ENCODE measurements at places on chromosomes 6 and 20.

GRCh38 chr20:37360391-37361115 lies 14.6 kb downstream of the SRC start:
- DNase-seq: no peak

- no peak for DNase-seq
These were observed 253.4 kb downstream of the EPHA7 start for GRCh38 chr6:93165850-93166430.

DNA sequence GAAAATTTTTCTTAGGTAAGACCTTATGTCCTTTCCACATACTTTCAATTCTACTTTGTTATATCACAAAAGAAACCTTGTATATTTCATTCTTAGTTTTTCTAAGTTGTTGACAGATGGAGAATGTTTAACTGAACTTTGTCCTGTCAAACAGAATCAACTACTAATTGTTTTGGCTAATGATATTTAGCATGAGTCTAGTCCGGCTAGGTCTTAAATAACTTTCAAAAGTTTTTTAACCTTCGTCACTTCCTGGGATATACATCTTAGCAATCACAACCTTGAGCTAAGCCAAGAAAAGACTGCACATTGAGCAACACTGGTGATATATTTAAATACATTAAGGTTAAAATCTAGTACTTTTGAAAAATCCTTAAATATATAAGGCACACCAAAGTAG lies 62.9 kb upstream of the RUNX2 start:
- DNase-seq: no peak

DNA sequence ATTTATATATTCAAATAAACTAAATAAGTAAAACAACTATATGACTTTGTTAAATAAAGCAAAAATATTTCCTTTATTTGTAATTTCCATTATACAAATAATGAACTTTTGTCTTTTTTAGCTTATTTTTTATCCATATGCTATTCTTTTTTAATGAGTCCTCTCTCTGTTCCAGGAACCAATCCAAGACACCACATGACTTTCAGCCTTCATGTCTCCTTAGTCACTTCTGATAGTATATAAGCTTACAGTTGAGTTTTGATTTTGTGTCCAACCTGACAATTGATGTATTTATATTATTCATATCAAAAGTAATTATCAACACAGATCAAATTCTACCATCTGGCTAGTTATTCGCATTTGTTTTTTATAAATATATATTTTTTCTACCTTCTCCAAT lies 582.3 kb upstream of the GJE1 start:
- DNase-seq: no peak

GRCh38 chr6:57072108-57072507 lies 17.9 kb upstream of the ZNF451 start:
- DNase-seq: no peak

DNA sequence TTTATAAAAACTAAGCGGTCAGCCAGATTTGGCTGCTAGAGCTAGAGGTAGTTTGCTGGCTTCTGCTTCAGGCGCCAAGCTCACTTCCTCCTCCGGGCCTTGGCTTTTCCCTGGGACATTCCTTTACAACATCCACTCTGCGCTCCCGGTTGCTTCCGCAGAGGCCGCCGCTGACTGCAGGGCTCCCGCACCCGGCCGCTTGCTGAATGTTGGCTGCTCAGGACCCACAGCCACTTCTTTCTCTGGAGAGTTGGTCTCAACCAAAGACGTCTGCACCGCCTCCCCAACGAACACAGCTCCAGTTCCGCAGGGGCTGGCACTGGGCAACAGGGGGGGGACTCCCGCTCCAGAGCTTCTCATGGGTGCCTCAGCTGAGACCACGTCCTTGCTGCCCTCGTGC lies 282.8 kb downstream of the TFAP2C start:
- no peak for DNase-seq

DNA sequence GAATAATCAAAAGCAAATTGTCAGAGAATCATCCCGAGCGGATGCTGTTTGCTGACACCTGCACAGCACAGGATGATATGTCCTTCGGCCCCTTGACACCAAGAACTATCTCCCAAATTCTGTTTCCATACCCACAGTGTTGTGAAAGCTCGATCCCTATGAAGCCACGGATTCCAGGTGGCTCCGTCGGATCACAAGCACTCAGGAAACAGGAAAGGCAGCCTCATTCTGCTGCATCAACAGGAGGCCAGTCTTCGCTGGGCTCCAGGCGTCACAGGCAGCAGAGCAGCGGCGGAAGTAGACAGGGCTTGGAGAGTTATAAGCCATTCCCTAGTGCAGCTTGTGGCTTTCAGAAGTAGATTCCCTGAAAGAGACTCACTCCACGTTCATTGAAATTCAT lies 342.3 kb downstream of the C6orf118 start:
- no peak for DNase-seq

GRCh38 chr20:17711267-17711627 lies 11.5 kb downstream of the BANF2 start:
- no peak for DNase-seq

Data from D341Med (cell line).